Uterine smooth muscle cell (primary cell): ENCODE measurements at places on chromosomes 12 and 14. TPM values are rescaled to one million over a fixed set of nuclear protein-coding genes. Genes with fewer than 3 reads are reported as not detected.

Gene ITFG2
- 14.4 and 15.6 TPM in 2 replicates for total RNA-seq

Gene TSPAN9
- total RNA-seq: 24.6 and 37.2 TPM in 2 replicates

Gene SDR39U1
- total RNA-seq: 11.6 and 12.9 TPM in 2 replicates

Gene TSPAN8
- total RNA-seq: 0.25 TPM in 1 of 2 replicates, not detected in the other

Gene WBP11
- total RNA-seq: 5.2 and 12.4 TPM in 2 replicates

Gene PLBD1
- total RNA-seq: 1.4 and 1.5 TPM in 2 replicates

Gene C14orf39
- not detected in 2 replicates for total RNA-seq

Gene ADAM20
- total RNA-seq: 1.00 and 1.1 TPM in 2 replicates

Gene SLC7A7
- 1.3 and 2.9 TPM in 2 replicates for total RNA-seq

Gene EGLN3
- 0.33 and 0.37 TPM in 2 replicates for total RNA-seq

Gene KRT74
- not detected in 2 replicates for total RNA-seq

Gene INHBC
- total RNA-seq: not detected in 2 replicates

Gene STON2
- 0.87 and 2.7 TPM in 2 replicates for total RNA-seq

Gene VRTN
- not detected in 2 replicates for total RNA-seq

Gene BICDL1
- total RNA-seq: 0.11 and 0.25 TPM in 2 replicates

Gene RNASE7
- not detected in 2 replicates for total RNA-seq

Gene CLMN
- 0.22 and 0.50 TPM in 2 replicates for total RNA-seq

Gene RPL10L
- not detected in 2 replicates for total RNA-seq

Gene PRPH
- total RNA-seq: 0.12 and 0.22 TPM in 2 replicates

Gene RERGL
- total RNA-seq: not detected in 2 replicates

Gene KRT72
- not detected in 2 replicates for total RNA-seq

Gene BCL2L14
- total RNA-seq: not detected in 2 replicates

Gene FAM234B
- total RNA-seq: 5.8 and 6.7 TPM in 2 replicates

Gene RNASE9
- total RNA-seq: not detected in 2 replicates

Gene RERG
- not detected in 2 replicates for total RNA-seq

Gene SERPINA12
- not detected in 2 replicates for total RNA-seq

Gene CCDC38
- not detected in 2 replicates for total RNA-seq

Gene LETMD1
- total RNA-seq: 32.6 and 43.7 TPM in 2 replicates

Gene LRRC10
- total RNA-seq: not detected in 2 replicates

Gene SOAT2
- total RNA-seq: 0.33 TPM in 1 of 2 replicates, not detected in the other

Gene COX8C
- total RNA-seq: not detected in 2 replicates

Gene IFNG
- not detected in 2 replicates for total RNA-seq

Gene SIX6
- not detected in 2 replicates for total RNA-seq

Gene PTGDR
- total RNA-seq: under 0.01 and 0.22 TPM in 2 replicates

Gene PHC1
- total RNA-seq: 12.6 and 13.1 TPM in 2 replicates

Gene CDKN3
- 42.2 and 154 TPM in 2 replicates for total RNA-seq

Gene PTGER2
- 17.5 and 22.9 TPM in 2 replicates for total RNA-seq

Gene TDRD9
- 0.22 and 2.2 TPM in 2 replicates for total RNA-seq

Gene P2RX7
- 2.8 and 4.1 TPM in 2 replicates for total RNA-seq
